ENCODE measurements at places on chromosomes 4 and X.

- no peak for DNase-seq
Observed at GRCh38 chr4:21191317-21191716, 491.1 kb downstream of the PACRGL start.

GRCh38 chr4:171025343-171025742, 787.9 kb upstream of the GALNTL6 start:
- no peak for DNase-seq

GRCh38 chr4:137677863-137678262, 145.6 kb upstream of the PCDH18 start:
- DNase-seq: peak; percentile 69

- DNase-seq: no peak
Observed at GRCh38 chrX:22056235-22056634, 24.1 kb downstream of the PHEX start.

DNA sequence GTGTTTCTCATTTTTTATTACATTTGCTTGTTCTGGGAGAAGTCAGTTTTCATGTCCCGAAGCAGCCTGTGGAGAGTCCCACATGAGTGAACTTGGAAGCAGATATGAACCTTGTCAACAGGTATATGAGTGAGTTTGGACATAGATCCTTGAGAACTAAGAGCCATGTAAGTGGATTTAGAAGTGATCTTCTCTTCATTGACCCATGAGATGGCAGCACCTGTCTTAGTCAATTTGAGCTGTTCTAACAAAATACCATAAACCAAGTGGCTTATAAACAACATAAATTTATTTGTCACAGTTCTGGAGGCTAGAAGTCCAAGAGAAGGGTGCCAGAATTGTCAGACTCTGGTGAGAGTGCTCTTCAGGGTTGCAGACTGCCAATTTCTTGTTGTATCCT, 1043.8 kb downstream of the ADGRL3 start:
- DNase-seq: no peak

GRCh38 chr4:136562834-136563233, 969.5 kb downstream of the PCDH18 start:
- peak; percentile 41 for DNase-seq

DNA sequence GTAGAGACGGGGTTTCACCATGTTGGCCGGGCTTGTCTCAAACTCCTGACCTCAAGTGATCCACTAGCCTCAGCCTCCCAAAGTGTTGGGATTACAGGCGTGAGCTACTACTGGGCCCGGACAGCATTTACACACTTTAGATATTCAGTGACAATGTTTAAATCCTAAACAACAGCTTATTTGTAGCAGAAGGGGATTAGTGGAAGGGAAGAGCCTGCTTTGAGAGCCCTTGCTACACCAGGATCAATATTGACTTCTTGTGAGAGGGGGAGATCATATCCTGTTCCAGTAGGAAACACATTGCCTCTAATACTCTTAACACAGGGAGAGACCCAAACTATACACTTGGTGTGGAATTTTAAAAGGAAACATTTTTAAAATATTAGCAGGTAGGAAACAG, 7.1 kb downstream of the MGST2 start:
- no peak for DNase-seq

All from EL (cell line).